ENCODE measurements at places on chromosomes 1 and 21. TPM values are rescaled to one million over a fixed set of nuclear protein-coding genes. Genes with fewer than 3 reads are reported as not detected.

OLIG2 gene
- not detected for total RNA-seq

ATP1B1 gene
- 34.9 TPM for total RNA-seq

OR6Y1 gene
- not detected for total RNA-seq

KCNQ4 gene
- total RNA-seq, result not detected

PCAT6 gene
- not detected for total RNA-seq

MMEL1 gene
- 0.22 TPM for total RNA-seq

CYYR1 gene
- total RNA-seq, result 0.12 TPM

PLD5 gene
- under 0.01 TPM for total RNA-seq

MXRA8 gene
- total RNA-seq, result 203 TPM

LPAR3 gene
- total RNA-seq, result 16.7 TPM

MAP7D1 gene
- total RNA-seq, result 97.9 TPM

SPRR2E gene
- not detected for total RNA-seq

KIF17 gene
- 4.6 TPM for total RNA-seq

SLC5A3 gene
- 62.6 TPM for total RNA-seq

EPHB2 gene
- 5.2 TPM for total RNA-seq

GPR37L1 gene
- not detected for total RNA-seq

NBPF10 gene
- total RNA-seq, result 5.4 TPM

SLC2A5 gene
- total RNA-seq, result 2.3 TPM

CD34 gene
- total RNA-seq, result not detected

CCDC190 gene
- 0.11 TPM for total RNA-seq

OR6K6 gene
- not detected for total RNA-seq

Measured in uterine smooth muscle cell (primary cell).